Lower lobe of right lung (tissue), 2 donors: ENCODE measurements at places on chromosomes 11 and 22. TPM values are rescaled to one million over a fixed set of nuclear protein-coding genes. Genes with fewer than 3 reads are reported as not detected.
A peak's percentile ranks its signal among the peaks of the same experiment; 100 is the strongest.

The DBX1 gene
- not detected for total RNA-seq

DNA sequence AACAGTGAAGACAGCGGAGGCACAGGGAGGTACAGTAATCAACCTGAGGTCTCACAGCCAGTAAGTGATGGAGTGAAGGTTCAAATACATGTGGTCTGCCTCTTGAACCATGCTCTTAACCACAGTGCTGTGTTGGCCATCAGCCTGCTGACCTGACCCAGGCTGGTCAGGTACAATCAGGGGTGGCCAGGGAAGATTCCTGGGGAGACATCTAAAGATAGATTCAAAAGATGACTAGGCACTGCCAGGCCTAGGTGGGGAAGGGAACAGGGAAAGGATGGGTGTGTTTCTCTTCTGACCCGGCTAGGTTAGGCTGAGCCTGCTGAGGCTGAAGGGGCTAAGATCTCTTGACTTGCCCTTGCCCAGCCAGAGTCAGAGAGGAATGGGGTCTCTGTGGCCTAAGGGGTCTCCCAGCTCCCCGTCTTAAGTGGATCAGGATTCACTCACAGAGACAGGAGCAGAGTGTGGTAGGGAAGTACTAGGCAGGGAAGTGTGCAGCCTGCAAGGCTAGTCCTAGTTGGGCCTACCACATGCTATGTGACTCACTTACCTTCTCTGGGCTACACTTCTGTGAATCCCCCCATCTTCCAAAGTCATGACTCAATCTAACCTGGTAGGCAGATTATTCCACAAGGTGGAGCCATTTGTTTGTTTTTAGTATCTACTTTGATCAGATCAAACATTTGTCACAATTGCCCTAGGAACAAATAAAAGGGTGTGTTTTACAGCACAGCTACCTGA is 10.4 kb upstream of the SREBF2 start:
- DNase-seq, result no peak

DNA sequence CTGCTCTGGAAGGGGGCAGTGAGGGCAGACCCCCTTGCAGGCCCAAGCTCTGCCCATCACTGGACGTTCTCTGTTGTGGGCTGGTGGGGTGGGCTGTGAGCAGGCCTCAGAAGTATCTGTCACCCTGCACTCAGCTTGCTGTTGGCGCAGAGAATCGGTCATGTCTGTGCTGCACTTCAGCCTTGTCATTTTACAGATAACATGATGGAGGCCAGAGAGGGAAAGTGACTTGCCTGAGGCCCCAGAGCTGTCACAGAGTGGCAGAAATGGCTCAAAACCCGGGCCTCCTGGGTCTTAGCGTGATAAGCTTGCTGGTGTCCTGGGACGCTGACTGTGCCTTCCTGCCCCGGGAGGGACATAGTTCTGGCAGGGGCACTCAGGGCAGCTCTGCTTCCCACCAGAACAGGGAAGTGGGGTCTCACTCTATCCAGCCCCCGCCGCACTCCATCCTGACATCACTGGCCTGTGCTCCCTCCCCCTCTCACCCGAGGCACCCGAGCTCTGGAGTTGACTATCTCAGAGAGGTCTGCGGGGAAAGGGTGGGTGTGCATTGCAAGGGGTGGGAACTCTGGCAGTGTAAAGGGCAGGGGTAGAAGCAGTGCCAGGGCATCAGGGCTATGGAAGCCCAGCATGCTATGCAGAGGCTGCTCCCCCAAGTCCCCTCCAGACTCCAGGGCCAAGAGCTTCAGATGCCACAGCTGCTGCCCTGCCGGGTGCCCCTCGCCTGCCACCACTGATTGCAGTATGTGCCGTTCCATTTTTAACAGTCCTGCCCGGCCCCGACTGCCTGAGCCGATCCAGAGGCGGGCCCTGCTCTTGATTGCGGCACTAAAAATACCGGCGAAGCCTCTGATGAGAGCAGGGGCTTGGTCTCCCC is 50.4 kb upstream of the NECTIN1 start:
- peak; percentile 20 for DNase-seq

The KRTAP5-11 gene
- not detected for total RNA-seq

DNA sequence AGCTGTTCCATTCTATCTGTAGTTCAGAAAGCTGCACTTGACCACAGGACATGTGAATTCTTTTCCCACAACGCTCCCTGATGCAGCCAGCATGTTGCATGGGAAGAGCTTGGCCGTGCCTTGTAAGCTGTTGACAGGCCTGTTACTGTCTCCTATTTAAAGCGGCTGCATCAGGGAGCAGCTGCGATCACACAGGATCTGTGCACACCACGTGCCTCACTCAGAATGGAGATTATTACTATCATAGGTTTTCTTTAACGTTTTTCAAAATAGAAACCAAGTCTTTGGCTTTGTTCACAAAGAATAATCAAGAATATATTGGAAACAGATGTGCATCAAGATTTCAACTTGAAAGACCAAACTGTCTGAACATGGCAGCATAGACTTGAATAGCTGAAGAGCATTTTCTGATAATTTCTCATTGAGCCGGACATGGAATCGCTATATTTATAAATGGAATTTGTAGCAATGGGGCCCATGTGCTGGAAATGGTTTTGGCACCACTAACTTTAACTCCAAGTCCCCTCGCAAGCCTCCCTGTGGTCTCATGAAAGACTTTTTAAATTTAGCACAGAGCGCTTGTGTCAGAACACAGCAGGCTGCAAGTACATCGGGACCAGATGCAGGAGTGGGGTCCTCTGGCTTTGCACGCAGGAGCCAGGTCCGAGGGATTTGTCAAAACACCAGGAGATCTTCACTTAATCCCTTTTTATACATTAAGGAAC is 40.8 kb upstream of the MYO18B start:
- no peak for DNase-seq

- no peak for DNase-seq
Measured at GRCh38 chr22:27637604-27638003, 164.0 kb downstream of the MN1 start.

DNA sequence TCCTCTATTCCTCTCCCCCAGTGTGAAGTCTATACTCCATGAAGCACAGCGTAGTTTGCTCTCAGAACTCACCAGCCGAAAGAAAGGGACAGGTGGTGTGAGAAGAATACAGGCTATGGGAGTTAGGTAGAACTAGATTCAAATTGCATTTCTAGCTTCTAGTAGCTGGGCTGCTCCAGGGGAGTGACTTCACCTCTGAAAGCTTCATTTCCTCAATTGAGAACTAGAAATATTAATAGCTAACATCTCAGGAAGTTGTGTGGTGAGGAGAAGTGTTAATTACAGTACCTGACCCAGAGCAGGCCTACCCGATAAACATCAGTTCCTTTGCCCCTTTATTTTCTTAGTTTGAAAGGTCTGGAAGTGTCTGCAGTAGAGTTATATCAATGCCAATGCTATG is 484.7 kb upstream of the TENM4 start:
- no peak for DNase-seq

- no peak for DNase-seq
Measured at GRCh38 chr11:19474211-19474610, 233.5 kb upstream of the E2F8 start.

The SLC6A5 gene
- not detected for total RNA-seq

DNA sequence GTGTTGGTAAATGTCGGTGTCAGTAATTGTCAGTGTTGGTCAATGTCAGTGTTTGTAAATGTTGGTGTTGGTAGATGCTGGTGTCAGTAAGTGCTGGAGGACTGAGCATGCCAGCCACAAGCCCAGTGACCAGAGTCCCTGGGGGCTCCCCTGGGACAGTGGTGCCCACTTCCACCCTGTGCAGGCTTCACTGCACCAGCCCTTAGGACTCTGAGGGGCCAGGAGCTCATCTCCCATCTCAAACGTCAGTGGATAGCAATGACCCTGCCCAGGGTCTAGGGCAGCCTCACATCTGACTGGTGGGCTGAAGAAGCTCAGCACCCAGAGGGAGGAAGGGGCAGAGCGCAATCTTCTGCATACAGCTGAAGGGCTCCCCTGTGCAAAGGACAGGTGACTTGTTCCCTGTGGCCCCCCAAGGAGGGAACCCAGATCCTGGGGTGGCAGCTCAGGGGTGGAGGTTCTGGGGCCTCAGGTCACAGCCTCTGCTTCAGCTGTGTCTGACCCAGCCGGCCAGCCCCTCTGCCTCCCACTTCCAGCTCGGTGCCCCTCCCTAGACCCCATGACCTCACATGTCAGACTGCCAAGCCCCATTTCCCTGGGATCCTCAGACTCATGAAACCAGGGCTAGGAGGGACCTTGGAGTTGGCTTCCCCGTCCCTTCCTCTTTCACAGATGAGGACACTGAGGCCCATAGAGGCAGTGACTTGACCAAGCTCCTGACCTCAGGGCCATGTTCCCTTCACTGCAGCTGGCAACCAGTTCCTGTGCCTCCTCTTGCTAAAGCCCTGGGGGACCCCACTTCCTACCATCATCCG is 138.4 kb downstream of the CRYBB2 start:
- DNase-seq, result peak; percentile 9

GRCh38 chr11:48054994-48055291 is 74.6 kb downstream of the PTPRJ start:
- no peak for DNase-seq

DNA sequence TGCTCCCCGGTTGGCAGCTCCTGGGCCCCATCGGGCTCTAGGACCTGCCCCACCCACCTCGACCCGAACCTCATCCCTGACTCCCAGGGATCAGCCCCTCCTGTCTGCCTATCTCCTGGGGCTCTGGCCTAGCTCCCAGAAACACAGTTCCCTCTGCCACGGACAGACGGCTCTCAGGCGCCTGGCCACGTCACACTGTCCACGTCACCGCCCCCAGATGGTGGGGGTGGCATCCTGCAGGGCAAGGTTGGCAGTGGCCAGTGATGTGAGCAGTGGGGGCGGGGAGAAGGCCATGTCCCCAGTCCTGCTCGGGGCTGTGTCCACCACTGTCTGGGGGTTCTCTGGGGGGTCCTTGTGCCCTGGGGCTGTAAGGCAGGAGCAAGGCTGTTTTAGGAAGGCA is 29.2 kb downstream of the SYT7 start:
- DNase-seq, result no peak

DNA sequence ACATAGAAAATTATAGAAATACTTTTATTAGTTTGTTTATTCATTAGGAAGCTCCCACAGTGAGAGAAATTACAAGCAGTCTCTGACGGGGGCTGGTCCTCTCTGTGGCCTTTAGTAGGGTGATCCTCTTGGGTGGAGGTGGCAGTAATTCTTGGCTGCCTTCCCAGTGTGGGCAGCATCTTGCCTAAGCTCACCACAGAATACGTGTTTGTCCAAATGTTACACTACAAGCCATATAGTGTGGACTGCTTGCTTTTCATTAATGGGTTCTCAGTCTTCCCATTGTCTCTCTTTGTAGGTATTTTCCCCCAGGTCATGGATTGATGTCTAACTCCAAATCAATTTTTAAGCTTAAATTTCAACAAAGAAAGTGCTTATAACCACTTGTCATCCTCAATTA is 43.3 kb downstream of the ENDOD1 start:
- DNase-seq, result no peak

The CCDC179 gene
- total RNA-seq, result not detected

DNA sequence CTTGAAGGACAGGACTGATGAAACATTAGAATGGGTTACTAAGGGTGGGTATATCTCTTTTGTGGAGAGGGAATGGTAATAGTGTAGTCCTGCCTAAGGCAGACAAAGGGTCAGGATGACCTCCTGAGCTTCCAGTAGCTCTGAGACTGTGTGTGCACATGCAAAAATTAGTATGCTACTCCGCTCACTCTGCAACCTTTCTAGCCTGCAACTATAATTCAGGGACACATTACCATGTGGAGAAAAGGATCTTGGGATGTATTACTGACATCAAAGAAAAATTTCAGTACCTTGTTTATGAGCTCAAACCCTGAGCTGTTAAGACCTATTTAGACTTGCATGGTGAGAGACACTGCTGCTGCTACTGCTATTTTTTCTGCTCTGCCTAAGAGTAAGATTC is 25.4 kb downstream of the LARGE2 start:
- no peak for DNase-seq

DNA sequence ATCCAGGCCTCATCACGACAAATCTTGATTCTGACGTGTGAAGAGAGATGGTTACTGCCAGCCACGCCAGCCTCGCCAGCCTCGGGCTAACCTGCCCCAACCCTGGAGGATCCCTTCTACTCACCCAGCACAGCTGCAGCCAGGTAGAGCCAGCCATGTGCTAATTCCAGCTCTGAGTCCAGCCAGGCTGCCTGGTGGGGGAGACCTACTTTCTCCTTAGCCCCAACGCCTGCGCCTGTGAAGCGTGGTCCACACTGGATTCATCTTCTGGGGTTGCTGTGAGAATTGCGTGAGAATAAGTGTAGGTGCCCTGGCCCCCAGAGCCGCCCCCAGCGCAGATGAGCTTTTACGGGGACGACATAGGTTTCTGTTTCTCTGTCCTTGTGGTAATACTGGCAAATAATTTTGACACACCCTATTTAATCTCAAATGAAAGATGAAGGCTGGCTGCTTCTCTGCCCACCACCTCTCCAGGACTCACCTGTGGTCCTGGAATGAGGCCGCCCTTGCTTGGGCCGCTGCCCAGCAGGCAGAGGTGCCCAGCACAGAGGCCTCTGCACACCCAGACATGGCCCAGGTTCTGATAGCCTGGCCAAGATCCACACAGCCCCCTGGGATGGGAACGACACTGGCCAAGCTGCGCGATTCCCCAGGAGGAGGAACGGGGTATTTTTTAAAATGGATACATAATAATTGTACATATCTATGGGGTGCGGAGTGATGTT is 528.4 kb downstream of the TBC1D22A start:
- DNase-seq, result no peak

- no peak for DNase-seq
Measured at GRCh38 chr11:61962213-61963015, 5.0 kb downstream of the FTH1 start.

The RBM7 gene
- total RNA-seq, result 25.8 TPM

The HBD gene
- not detected for total RNA-seq

The SCGB1C1 gene
- total RNA-seq, result not detected

The TMEM191C gene
- total RNA-seq, result 3.5 TPM

The CLMP gene
- total RNA-seq, result 15.1 TPM

- peak; percentile 56 for DNase-seq
Measured at GRCh38 chr11:6635082-6635932, 16.1 kb upstream of the TPP1 start.

The KRTAP5-9 gene
- not detected for total RNA-seq

- DNase-seq, result no peak
Measured at GRCh38 chr11:9313648-9314290, 624 bp downstream of the TMEM41B start.

The POU2AF1 gene
- 3.4 TPM for total RNA-seq

GRCh38 chr22:17774206-17774925 is at the start of gene BID:
Gene BID (minus strand): TSS chr22:17774469. CDS start chr22:17750116, 24,353 bp downstream.
- peak; percentile 84 for DNase-seq

- no peak for DNase-seq
Measured at GRCh38 chr11:2173150-2173693, 1.6 kb upstream of the TH start.

The MS4A7 gene
- total RNA-seq, result 315 TPM

DNA sequence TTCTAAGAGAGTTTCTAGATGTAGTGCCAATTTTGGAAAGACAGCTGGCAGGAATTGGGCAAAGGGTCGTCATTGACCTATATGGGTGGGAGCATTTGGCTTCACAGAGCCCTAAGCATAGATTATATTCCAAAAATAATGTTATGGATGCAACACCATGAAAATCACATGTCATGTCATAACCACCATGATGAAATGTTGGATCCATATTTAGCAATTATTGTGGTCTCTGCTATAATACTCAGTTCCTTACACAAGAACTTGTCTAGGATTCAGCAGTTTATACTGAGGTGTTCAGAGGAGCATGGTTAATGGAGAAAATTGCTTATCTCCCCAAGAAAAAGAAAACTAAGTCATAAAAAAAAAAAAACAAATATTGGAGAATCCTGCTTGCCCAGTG is 31.6 kb downstream of the NTM start:
- no peak for DNase-seq

GRCh38 chr22:39306456-39307361 is 12.7 kb downstream of the RPL3 start:
- DNase-seq, result peak; percentile 67

The MYOD1 gene
- total RNA-seq, result not detected
